Omental fat pad (tissue), 4 donors: ENCODE measurements at places on chromosomes 12 and 14. TPM values are rescaled to one million over a fixed set of nuclear protein-coding genes. Genes with fewer than 3 reads are reported as not detected.

C12orf42 gene
- not detected for total RNA-seq

DNA sequence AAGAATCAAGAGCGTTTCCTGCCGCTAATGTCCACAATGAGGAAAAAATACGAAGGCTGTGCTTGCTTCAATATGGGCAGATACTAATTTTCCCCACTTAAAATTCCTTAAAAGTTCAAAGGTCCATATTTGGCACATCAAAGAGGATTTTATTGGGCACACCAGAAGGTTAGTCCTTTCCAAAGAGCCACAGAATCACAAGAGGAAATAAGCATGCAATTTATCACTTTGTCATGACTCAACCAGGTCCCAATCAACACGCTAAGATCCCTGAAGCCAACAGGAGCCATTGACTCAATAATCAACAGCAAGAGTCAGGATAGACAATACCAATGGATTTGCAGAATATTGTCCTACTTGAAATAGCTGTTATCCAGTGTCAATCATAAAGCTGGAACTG lies 80.6 kb downstream of the MAP1LC3B2 start:
- DNase-seq, result no peak

DNA sequence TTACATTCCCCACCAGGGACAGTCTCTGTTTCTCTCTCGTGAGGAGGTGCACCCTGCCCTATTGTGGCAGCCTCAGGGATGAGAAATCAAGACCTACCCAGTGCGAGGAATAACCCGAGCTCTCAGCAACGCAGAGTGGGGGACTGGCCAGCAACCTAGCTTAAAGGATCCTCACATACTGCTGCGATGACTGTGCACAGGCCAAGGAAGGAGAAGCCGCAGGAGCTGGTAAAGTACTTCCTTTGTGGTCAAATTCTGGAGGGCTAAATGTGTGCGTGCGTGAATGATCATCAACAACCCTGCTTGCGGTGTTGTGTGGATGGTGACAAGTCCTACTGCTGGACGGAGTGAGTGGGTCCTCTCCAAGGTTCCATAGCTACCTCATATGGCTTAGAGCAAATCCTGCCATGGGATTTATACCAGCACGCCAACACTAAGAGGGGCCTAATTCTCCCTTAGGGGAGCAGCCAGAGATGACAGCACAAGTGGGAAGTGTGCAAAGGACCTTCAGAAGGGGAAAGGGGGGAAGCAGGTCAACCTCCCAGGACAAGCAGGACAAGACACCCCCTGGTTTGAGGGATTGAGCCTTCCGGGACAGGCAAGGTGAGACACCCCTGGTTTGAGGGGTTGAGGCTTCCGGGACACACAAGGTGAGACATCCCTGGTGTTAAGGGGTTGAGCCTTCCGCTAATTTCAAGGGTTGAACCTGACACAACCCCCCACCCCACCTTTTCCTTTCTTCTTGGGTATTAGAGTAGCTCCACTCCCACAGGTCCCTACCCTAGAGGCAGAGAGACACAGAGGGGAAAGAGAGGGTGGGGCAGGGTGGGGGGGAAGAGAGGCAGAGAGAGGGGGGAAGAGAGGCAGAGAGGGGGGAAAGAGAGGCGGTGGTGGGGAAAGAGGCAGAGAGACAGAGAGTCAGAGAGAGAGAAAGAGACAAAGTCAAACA lies 58.8 kb upstream of the AP4S1 start:
- DNase-seq, result no peak

DNA sequence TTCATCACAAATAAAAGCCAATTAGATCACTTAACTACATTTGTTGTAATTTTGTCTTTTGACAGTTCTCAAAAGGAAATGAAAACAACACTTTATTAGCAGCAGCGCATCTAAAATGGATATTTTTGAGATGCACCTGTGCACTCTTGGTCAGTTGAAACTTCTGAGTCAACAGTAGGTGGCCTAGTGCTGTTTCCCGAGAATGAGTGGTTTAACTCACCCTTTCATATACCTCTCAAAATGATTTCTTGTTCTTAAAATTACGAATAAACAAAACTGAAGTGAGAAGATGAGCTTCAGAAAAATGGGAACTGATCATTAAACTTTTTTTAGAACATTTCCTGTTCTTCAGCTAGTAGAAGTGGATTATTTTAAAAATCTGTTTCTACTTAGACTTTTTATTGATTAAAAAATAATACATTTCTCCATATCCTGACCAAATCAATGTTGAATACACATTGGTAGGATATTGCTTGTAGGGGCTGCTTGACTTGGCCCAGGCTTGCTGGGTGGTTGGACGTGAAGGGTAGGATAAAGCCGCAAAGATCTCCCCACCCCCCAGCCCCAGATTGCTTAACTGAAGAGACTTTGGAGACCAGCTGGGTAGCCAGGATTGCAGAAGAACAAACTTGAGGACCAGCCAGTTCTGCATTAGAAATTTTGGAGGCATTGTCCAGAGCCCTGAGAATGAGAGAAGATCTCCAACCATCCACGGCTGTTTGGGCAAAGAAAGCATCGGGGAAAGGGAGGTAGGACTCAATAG lies 22.3 kb upstream of the STK38L start:
- no peak for DNase-seq

SARNP gene
- total RNA-seq, result 59.2 TPM

RPAP3 gene
- 14.2 TPM for total RNA-seq

DNA sequence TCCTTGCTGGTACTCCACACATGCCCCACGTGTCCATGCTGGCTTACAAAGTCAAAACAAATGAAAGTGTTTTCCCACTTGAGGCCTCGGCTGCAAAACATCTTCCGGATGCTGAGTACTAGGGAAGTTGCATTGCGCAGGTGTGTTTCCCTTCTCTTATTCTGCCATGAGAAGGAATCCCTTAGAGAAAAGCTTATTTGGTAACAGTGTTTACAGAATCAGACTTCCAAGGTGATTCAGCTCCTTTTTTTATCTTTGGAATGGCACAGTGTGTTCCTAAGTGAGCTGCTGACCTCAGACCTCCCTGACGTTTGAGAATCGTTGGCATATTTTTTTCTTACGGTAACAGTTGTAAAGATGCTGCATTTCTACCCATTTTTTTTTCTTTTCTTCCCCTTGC lies 211.3 kb downstream of the ESR2 start:
- no peak for DNase-seq

GRCh38 chr12:84157170-84157569 lies 755.4 kb downstream of the SLC6A15 start:
- DNase-seq, result no peak

DNA sequence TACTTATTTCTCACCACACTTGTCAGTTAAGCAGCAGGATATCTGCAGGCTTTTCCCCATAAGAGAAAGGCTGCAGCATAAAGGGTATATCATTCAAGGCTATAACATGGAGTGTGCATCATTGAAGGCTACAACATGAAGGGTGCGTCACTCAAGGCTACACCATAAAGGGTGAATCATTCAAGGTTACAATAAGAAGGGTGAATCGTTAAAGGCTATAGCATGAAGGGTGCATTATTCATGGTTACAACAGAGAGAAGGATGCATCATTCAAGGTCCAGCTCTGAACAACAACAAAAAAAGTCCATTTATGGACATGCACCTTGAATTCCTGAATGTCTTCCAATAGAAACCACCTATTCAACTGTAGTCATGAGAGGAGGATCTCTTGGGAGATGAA lies 32.8 kb upstream of the LUM start:
- no peak for DNase-seq

DNA sequence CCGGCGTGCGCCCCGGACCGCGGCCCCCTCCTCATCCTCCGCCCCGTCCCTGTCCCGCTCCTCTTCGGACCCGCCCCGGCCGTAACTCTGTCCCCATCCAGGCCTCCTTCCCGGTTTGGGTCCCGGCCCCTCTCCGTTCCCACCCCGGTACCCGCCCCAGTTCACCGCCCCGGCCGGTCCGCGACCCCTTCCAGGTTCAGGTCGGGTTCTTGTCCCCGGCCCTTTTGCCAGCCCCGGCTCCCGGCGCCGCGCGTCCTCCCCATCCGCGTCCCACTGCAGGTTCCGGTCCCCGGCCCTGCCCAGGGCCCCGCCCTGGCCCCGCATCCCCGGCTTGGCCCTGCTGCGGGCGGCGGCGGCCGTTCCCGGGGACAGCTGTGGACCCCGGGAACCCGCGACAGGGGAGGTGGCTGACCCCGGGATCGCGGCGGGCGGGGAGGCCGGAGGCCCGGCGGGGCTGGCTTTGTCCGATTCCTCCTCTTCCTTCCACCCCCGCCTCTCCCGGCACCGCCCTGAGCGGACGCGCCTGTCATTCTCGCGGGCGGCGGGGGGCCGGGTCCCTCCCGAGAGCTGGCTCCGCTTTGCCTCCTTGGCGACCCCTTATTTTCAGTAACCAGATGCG lies 601 bp downstream of the KLC1 start:
- DNase-seq, result no peak

GRCh38 chr12:44618946-44619345 lies 257.2 kb downstream of the NELL2 start:
- DNase-seq, result no peak

GRCh38 chr14:54177641-54178621 lies 218.9 kb upstream of the CDKN3 start:
- no peak for DNase-seq

TUBA1C gene
- total RNA-seq, result 304 TPM

TAS2R7 gene
- total RNA-seq, result not detected

TIMELESS gene
- total RNA-seq, result 3.7 TPM
